Gastrocnemius medialis (tissue), 4 donors: ENCODE measurements at places on chromosomes 16 and 17. TPM values are rescaled to one million over a fixed set of nuclear protein-coding genes. Genes with fewer than 3 reads are reported as not detected.

The TMEM100 gene
- 87.9 TPM for total RNA-seq

The RNU2-1 gene
- not detected for total RNA-seq

The CHP2 gene
- 0.56 TPM for total RNA-seq

The ADAD2 gene
- total RNA-seq: not detected

The MT1F gene
- not detected for total RNA-seq

The FAM20A gene
- 1.3 TPM for total RNA-seq

The MEOX1 gene
- 8.2 TPM for total RNA-seq

The DHX58 gene
- total RNA-seq: 1.8 TPM

The KCNJ18 gene
- not detected for total RNA-seq

The TRAPPC1 gene
- total RNA-seq: 41.7 TPM

The WSCD1 gene
- 4.8 TPM for total RNA-seq

The ZNF19 gene
- total RNA-seq: 0.65 TPM

The GAST gene
- total RNA-seq: not detected

The CCL5 gene
- 2.1 TPM for total RNA-seq

The DOC2A gene
- total RNA-seq: not detected

The HSD11B2 gene
- not detected for total RNA-seq

The ASPA gene
- 4.8 TPM for total RNA-seq

The HS3ST3A1 gene
- 1.4 TPM for total RNA-seq

The TOX3 gene
- not detected for total RNA-seq

The SYNGR3 gene
- not detected for total RNA-seq

The CES1 gene
- 2.2 TPM for total RNA-seq

The SRL gene
- 282 TPM for total RNA-seq

The MSLN gene
- not detected for total RNA-seq

The SLC35G6 gene
- total RNA-seq: not detected

The MTMR4 gene
- total RNA-seq: 7.9 TPM

The RNF227 gene
- 0.62 TPM for total RNA-seq

The CACNG5 gene
- not detected for total RNA-seq

The SECTM1 gene
- total RNA-seq: 9.5 TPM

The MT1E gene
- total RNA-seq: 434 TPM

The USP6 gene
- 0.58 TPM for total RNA-seq

The MBTPS1 gene
- 40.6 TPM for total RNA-seq

The CSH2 gene
- not detected for total RNA-seq

The DOC2B gene
- total RNA-seq: 4.0 TPM

The EPN3 gene
- total RNA-seq: not detected

The NOTUM gene
- 1.7 TPM for total RNA-seq

The DHRS7C gene
- total RNA-seq: 64.6 TPM

The USP43 gene
- total RNA-seq: not detected
